Left ventricle myocardium inferior (tissue), 1 donor: ENCODE measurements at places on chromosomes 1 and 21.

DNA sequence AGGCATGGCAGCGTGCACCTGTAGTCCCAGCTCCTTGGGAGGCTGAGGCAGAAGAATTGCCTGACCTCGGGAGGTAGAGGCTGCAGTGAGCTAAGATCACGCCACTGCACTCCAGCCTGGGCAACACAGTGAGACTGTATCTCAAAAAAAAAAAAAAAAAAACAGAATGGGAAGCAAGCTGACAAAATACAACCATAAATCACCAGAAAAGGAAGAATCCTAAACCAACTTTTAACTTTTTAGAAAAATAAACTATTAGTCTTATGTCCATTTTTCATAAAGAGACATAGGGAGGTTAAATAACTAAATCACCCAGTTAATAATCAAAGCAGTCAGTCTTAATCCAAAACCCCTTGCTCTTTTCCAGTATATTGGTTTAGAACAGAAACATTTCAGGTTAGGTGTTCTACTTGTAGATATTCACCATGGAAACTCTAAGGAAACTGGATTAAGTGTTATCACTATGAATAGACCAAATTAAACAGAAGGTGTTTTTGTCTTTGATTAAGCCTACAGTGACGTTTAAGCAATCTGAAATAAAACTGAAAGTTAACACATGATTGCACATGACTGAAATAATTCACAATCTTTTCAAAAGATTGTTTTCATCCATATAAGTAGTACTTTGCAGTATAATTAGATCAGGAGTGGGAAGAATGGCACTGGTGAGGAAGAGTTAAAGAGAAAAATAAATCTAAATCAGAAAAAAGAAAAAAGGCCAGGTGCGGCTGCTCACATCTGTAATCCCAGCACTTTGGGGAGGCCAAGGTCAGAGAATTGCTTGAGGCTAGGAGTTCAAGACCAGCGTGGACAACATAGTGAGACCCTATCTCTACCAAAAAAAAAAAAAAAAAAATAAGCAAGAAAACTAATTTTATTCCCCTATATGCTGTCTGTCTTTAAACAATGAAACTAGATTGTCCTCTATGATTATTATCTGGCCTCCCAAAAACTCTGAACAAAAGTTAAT is 9.6 kb downstream of the CDC42BPA start:
- DNase-seq: no peak

- no peak for DNase-seq
These were observed 110.4 kb upstream of the KCNK1 start for GRCh38 chr1:233503366-233503954.

- DNase-seq: no peak
These were observed 119.1 kb downstream of the USP25 start for GRCh38 chr21:15848634-15849560.

DNA sequence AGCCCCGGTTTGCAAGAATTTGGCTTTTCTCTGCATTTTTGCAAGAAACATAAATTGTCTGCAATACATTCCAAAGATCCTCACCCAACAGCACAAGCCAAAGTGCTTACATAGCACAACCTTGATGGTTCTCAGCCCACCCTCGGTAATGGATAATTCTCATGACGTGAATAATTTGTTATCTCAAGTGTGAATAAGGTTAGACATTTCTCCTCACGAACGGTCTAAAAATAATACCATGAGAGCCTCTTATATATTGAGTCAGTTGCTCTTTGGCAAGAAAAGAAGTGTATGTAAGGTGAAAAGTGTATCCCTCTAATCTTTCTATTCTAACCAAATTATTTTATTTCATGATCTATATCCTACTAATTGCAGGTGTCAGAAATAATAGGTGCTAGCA is 33.3 kb downstream of the KRTAP19-8 start:
- DNase-seq: no peak

DNA sequence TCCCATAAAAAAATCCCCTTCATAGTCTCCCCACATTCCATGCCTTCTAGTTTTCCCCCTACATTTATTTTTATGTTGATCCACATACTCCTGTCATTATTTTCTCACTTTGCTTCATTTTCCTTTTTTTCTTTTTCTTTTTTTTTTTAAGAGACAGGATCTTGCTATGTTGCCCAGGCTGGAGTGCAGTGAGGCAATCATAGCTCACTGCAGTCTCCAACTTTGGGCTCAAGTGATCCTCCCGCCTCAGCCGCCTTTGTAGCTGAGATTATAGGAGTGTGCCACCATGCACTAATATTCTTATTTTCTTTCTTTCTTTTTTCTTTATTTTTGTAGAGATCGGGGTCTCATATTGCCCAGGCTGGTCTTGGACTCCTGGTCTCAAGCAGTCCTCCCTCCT is 7.8 kb downstream of the RNF2 start:
- DNase-seq: no peak

- DNase-seq: no peak
These were observed 39.2 kb upstream of the RGS21 start for GRCh38 chr1:192277635-192278034.

- DNase-seq: no peak
These were observed 704.5 kb upstream of the ADGRL4 start for GRCh38 chr1:79711001-79711431.

DNA sequence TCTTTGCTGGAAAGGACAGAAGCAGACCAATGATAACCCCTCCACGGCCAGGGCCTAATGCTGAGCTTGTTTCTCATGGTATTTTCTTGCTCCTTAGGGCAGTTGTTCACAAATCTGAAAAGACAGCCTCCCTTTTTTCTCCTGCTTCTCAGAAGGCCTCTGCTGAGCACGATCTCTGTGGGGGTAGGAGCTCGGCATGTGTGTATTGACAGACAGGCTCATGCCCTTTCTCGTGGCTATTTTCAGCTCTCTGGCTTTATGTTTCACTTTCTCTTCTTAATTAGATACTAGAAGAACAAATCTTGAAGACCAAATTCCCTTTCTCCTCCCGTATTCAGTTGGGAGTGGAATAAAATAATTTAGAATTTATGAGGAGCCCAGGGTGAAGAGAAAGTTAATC is 768 bp upstream of the RIIAD1 start:
- DNase-seq: no peak

- DNase-seq: no peak
These were observed 93.8 kb downstream of the PTPRU start for GRCh38 chr1:29330089-29330488.

GRCh38 chr1:119674111-119674526 is 26.1 kb upstream of the ZNF697 start:
- DNase-seq: no peak

DNA sequence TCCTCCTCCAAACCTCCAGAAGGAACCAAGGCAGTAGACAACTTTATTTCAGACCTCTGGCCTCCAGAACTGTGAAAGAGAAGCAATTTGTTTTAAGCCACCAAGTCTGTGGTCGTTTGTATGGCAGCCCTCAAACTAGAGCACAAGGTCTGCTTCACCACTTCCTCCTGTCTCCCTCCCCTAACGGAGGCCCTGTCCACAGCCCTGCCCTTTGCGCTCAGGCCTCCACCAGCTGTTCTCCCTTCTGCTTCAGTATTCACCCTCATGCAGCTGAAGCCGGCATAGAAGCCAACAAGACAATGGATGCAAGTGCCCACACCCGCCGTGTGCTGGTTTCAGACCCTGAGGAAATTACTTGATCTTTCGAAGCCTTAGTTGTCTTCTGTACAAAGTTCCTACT is 364.1 kb downstream of the HHAT start:
- DNase-seq: no peak

GRCh38 chr21:36732217-36732616 is 33.3 kb downstream of the SIM2 start:
- no peak for DNase-seq

- DNase-seq: no peak
These were observed 9.9 kb upstream of the DCAF6 start for GRCh38 chr1:167926486-167926997.

- no peak for DNase-seq
These were observed 3.6 kb upstream of the KCNT2 start for GRCh38 chr1:196611873-196612272.

DNA sequence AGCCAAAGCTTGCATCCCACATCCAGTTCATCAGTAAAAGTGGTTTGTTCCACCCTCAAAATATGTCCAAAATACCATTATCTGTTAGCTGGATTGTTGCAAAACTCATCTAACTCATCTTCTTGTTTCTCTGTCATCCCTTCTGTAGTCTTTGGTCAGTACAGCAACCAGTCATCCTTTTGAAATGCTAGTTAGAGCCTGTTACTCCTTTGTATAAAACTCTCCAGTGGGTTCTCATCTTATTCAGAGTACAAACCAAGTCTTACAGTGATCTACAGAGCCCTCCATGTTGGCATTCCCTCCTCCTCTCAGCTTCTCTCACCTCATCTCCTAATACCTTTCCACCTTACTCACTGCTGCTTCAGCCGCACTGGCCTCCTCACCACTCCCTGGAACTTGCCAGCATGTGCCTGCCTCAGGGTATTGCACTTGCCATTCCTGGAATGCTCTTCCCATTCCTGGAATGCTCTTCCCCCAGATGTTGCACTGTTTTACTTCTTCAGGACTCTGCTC is 70.6 kb downstream of the LAMC1 start:
- DNase-seq: no peak

DNA sequence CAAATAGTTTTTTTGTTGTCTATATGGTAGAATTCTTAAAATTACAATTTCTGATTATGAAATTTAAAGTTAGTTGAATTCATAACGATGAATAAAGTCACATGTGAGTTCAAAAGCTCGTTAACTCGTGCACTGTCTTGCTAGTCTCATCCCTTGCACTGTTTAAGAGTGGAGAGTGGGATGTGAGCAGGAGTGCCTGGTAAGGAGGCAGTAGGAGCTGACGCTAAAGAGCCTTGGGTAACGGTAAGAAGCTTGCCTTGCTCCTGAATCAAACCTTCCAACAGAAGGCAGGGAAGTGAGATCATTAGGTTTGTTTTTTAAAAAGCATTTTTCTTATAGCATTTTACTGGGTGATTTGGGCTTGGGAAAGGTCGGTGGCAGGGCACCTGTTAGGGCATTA is 2.3 kb upstream of the FASLG start:
- DNase-seq: no peak

- DNase-seq: no peak
These were observed 34.5 kb downstream of the TYW3 start for GRCh38 chr1:74767490-74767889.

DNA sequence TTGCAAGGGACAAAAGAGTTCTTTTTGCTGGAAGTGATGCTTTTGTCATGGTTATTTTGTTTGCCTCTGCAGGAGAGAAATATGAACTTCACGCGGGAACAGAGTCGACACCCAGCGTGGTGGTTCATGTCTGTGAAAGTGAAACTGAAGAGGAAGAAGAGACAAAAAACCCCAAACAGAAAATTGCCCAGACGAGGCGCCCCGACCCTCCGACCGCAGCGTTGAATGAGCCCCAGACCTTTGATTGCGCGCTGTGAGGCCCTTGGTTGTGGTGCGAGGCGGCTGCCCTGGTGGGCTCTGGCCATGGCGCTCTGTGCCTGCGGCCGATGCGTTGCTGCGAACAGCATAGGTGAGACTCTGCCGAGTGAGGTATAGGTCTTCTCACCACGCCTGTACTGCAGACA is 20.9 kb upstream of the NCMAP start:
- DNase-seq: no peak

- DNase-seq: peak; percentile 83
These were observed at the start of gene CASZ1 for GRCh38 chr1:10796029-10796944. CASZ1 (minus strand) TSS chr1:10796646; CDS start chr1:10693889, 102,757 bp downstream.

DNA sequence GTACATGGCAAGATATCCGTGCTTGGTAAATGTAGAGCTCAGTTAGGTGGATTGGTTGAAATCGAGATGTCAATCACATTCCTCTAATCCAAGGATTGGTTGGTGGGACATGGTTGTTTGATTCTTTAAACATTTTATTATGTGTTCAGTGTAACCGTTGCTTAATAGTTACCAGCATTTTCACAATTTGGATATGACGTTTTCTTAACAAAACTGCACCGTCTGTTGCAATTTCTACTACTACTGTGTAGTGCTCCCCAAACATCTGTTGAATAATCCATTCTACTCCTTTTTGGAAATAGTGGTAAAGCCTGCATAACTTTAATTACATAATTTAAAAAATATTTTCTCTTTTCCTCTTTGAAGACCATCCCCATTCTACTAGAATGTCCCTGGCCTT is 16.3 kb downstream of the OR2B11 start:
- no peak for DNase-seq

GRCh38 chr1:45230537-45230936 is 24.1 kb upstream of the ZSWIM5 start:
- no peak for DNase-seq

- DNase-seq: peak; percentile 39
These were observed 91.6 kb upstream of the COL6A1 start for GRCh38 chr21:45889961-45890360.

- DNase-seq: no peak
These were observed 52.0 kb upstream of the STUM start for GRCh38 chr1:226496453-226497015.

DNA sequence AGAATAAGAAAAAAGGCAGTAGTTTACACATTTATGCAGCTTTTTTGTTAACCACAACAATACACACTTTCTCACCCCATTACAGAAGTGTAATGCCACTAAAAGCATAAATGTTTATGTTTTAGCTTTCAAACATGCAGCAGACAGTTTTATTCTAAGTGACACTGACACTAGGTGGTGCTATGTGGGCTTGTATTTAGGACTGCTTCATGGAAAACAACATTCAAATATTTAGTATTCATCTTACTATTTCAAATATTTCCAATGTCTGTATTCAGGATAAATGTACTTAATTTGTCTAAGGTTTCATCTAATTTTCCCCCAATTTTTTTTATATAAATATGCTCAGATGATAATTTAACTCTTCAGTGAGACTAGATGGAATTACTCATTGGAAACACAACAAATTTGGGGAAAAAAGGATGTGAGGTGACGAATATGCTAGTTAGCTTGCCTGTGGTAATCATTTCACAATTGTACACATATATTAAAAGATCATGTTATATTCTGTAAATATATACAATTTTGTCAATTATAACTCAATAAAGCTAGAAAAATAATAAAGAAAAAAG is 71.4 kb downstream of the USP1 start:
- no peak for DNase-seq

- no peak for DNase-seq
These were observed 89.8 kb downstream of the ADSS2 start for GRCh38 chr1:244361764-244362473.

DNA sequence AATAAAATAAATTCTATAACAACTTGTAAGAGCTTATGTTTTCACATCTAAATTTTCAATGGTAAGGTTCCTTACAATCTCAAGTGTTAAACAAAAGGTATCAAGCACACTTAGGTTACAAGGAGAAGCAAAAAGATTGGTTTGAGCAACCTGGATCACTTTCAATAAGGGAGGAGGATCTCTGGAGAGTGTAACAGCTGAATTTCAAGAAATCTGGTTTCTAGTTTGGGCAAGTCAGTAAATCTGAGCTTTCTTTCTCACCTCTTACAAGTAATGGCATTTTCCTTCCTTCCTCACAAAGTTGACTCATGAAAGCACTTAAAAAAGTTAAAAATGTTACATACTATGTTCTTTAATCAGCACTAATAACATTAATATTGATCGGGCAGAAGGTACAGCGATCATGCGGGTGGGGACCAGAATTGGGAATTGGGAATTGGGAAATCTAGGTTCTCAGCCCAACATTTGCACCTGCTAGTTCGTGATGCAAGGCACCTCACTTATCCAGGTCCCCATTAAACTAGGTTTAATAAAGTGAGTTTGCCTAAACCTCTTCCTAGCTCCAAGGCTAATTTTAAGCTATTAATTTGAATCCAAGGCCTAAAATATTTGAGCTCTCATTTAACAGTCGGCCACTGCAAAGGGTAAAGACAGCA is 3.1 kb downstream of the NUCKS1 start:
- DNase-seq: no peak

- no peak for DNase-seq
These were observed 737 bp upstream of the SMAP2 start for GRCh38 chr1:40372658-40373322.

- DNase-seq: no peak
These were observed 4.9 kb downstream of the RCC2 start for GRCh38 chr1:17434601-17435000.

- DNase-seq: no peak
These were observed 497 bp downstream of the ID3 start for GRCh38 chr1:23558872-23559135.
